Stimulated activated CD8-positive, alpha-beta memory T cell treated with anti-CD3 and anti-CD28 coated beads, Interleukin-7, amount 100 ng/mL, for 1 hour (primary cell): ENCODE measurements at places on chromosomes 12 and 14.

- no peak for DNase-seq
Measured at GRCh38 chr12:122206111-122206881, 2.8 kb downstream of the B3GNT4 start.

- peak; percentile 72 for DNase-seq
Measured at GRCh38 chr14:49767571-49768300, at the start of gene KLHDC2. KLHDC2 (plus strand) TSS chr14:49768153; CDS start chr14:49768469, 316 bp downstream.

DNA sequence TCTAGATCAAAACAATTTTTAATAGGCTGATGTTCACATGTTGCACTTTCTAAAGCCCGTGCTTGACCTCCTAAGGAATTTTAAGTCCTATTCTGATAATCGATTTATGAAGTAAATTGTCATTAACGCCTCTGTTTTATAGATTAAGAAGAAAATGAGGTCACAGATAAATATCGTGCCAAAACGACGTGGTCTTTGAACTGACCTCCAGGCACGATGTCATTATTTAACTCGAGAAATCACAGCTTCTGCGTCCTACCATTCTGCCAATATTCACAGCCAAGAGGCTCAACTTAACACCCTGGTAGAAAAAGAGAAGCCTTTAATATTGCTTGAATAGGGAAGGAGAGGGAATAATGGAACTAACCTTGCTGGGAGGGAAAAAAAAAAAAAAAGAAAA lies 888 bp upstream of the EEA1 start:
- DNase-seq = no peak

DNA sequence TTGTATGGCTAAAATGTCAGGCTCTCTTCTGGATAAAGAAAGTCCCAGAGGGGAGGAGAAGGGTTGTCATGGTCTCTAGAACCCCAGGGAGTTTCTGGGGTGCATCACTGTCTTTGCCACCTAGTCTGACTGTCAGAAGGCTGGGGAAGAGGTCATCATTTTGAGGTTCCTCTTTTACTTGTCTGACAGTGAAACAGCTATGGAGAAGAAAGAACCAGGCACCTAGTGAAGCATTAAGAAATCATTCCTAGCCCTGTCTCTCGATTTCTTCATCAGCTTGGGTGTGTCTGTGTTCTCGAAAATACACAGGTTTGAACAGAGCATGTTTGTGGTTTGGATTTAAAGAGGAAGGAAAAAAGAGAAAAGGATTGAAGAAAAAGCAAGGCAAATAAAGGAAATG lies 158.7 kb upstream of the LRIG3 start:
- no peak for DNase-seq

DNA sequence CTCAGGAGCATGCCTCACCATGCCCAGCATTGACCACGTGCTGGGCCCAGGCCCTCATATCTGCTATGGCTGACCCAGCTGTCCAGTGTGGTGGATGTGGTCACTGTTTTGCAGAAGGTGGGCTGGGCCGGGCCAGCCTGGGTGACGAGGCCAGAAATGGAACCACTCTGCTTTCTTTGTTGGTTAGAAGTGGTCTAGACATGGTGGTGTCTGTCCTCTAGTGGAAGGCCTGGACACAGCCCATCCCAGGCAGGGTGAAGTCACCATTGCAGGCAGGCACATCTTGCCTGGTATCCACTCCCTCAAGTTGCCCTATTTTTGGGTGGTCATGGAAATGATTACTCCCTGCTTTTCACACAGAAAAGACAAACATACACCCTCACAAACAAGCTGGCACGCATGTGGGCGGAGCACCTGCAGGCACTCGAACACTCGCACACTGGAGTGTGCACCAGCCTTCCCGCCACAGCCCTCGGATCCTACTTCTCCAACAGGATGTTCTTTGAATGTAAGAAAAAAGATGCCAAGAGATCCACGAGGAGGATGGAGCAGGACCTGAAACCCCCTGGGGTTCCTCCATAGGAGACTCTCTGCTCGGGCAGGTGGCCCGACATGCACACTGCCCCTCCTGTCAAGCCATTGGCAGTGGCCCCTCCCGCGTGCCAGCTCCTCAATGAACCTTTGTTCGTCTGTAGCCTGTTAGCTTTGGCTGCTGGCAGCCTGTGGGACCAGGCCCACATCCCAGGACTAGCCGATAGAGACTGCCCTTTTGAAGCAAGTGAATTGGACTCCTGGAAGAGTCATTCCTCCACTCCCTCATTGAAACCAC lies 38.4 kb downstream of the MLXIP start:
- DNase-seq = no peak

DNA sequence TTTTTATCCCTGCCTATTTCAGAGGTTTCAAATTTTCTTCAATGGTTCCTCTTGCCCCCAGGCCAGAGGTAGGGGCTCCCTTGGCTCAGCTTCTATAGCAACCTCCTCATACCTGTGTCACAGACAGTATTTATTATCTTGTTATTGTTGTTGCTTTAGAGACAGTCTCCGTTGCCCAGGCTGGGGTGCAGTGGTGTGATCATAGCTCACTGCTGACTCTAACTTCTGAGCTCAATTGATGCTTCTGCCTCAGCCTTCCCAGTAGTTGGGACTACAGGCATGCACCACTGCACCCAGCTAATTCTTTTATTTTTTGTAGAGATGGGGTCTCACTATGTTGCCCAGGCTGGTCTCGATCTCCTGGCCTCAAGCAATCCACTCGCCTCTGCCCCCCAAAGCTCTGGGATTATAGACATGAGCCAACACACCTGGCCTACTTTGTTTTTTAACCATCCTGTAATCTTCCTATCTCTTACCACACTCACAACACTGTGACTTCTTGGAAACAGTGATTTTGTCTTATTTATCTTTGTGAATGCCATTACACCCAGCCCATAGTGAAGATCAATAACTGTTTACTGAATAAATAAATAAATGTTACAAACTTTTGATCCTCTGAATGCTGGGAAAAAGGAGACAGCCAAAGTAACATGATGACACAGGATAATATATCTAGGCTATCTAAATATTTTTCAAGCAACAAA lies 95.9 kb downstream of the PHLDA1 start:
- DNase-seq = no peak

DNA sequence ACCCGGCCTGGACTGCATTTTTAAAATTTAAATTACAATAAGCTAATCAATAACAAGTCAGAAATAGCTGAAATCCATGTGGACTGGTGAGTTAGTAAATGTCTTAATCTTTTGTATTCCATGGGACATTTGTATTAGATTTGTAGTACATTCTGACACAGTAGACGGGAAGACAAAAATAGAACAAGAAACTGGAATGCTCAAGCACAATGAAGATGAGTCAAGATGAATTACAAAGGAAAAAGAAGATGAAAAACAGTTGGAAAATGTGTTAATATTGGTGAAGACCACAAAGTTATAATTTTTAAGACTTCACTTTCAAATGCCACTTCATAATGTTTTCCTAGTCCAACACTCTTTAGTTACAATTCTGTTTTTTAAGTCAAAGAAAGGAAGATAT lies 97.8 kb upstream of the FERMT2 start:
- no peak for DNase-seq

DNA sequence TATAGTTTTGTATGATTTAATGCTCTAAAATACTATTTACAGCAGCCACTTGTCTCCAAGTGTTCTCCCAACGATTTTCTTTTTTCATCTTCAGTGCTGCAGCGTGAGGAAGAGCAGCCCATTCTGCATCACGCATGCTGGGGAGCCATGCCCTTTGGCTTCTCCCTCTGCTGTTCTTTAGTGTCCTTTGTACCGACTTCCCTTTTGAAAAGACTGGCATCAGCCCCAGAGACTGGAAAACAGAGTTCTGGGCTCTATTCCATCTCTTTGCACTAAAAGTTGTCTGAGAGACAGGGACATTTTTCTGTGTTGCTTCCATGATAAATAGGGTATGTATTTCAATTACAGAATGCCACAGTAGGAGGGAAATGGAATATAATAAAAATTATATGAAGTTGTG lies 105.1 kb downstream of the RERG start:
- no peak for DNase-seq

DNA sequence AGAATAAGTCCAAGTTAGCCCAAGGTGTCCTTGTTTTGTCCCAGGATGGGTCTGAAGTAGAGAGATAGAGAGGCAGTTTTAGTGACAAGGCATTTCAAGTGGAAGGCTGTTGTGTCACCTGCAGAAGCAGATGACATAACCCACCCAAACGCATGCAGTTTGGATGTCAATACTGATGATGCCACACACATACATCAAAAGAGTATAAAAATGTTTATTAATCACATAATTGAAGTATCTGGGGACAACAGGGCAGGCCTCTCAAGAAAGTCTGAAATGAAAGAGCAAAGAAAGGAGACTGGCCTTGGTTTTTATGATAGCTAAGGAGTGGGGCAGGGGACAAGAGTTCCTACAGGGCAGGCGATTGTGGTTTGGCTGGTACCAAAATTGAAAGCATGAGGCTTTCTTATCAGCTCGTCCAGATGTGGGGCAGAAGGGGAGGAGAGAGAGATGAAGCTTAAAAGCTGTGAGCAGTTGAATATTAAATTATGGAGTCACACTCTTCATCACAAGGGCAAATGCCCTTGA lies 78.4 kb upstream of the TSPAN8 start:
- DNase-seq = no peak

DNA sequence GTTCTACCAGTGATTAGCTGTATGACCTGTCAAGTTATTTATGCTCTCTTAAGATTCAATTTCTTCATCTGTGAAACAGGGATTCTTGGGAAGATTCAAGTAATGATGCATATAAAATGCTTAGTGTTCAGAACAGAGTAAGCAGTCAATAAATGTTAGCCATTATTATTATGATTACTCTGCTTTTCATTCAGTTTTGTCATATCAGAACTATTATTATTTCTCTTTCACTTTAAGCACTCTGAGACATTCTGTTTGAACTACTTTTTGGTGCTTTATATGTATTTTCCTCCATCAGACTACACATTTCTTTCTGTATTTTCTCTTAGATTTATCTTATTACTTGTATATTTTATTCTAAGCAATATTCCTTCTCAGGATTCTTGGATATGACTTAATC lies 81.2 kb downstream of the CFAP54 start:
- DNase-seq = no peak

- DNase-seq = no peak
Measured at GRCh38 chr14:78345131-78345744, 175.1 kb downstream of the NRXN3 start.

DNA sequence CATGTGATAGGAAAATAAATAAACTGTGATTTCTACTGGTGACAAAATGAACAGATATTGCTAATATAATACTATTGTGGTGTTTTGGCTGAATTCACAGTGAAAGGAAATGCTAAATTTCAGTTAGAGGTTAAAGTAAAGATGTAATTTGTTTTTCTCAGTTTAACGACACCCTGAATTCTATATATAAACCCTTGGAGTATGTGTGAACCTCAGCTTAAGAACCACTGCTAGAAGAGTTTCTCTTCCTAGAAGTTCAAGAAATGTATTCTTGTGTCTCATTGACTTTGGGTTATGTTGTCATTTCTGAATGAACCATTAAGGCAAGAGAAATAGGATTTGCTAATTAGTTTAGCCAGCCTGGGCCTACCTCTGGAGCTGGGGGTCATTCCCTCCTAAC lies 8.2 kb downstream of the FBXO34 start:
- DNase-seq = no peak

DNA sequence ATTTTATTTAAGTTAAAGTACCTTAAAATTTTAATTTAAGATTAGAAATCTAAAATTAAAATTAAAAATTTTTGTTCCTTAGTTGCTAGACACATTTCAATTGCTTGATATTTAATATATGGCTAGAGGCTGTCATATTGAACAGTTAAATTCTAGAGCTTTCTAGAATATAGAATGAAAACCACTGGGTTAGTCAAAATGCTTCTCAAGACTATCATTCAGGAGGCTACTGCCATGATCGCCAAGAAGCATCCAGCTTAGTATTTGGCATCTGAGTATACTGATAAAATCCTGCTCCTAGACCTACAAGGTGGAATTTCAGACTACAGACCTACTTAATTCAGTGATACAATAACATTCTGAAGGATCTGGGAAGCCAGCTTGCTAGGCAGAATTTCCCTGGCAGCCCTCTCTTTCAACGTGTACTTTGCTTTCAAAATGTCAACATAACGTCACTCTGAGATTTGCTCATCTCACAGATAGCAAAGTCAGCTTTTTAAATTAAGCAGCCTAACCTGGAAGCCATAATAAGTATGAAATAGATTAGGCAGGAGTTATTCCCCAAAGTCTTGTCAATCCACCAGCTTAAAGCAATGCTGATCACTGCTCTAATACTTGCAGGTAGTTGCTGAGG lies 525.8 kb downstream of the FSCB start:
- DNase-seq = no peak

- no peak for DNase-seq
Measured at GRCh38 chr14:93067088-93067487, 48.6 kb downstream of the ITPK1 start.

DNA sequence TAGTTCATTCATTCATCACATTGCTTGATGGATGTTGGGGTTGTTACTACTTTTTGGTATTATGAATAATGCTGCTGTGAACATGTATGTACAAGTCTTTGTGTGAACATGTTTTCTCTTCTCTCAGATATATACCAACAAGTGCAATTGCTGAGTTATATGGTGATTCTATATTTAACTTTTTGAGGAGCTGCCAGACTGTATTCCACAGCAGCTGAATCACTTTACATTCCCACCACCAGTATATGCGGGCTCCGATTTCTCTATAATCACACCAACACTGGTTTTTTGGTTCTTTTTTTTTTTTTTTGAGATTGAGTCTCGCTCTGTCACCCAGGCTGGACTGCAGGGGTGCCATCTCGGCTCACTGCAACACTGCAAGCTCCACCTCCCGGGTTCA lies 22.2 kb upstream of the PLEKHG6 start:
- no peak for DNase-seq

DNA sequence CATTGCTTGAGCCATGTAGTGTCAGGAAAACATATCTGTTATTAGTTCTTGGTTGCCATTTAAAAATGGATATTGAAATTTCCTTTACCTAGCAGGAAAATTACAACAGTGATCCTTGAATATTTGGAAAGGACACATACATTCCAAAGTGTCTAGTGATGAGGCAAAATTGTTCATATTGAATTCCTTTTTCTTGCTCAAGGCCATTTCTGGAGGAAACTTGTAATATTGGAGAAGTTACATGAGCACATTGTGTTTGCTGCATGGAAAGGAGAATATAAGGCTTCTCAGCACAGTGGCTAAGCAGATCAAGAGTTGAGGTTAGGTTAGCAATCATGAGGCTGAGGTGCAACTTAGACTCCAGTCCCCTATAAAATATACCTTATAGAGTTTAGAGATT lies 121.9 kb downstream of the PDE3A start:
- DNase-seq = no peak

DNA sequence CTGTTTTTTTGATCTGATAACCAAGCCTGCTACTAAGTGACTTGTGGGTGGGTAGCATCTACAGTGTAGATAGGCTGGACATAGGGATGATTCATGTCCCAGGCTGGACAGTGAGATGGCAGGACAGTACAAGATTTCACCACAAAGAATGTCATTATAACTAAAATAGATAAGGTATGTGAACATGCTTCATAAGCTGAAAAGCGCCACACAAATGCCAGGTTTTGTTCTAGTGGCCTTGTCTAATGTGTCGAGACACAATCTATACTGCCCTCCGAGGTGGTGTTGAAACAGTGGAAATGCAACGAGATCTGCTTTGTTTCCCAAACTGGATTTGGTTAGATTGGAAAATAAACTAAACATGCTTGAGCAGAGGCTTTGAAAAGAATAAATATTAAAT lies 4.4 kb downstream of the LGALS3 start:
- DNase-seq = no peak

- no peak for DNase-seq
Measured at GRCh38 chr14:90785471-90785870, 30.8 kb downstream of the TTC7B start.

- DNase-seq = no peak
Measured at GRCh38 chr12:67794161-67794560, 145.6 kb downstream of the DYRK2 start.

- DNase-seq = no peak
Measured at GRCh38 chr14:33762161-33762851, 188.6 kb downstream of the EGLN3 start.

- DNase-seq = no peak
Measured at GRCh38 chr14:104221071-104221625, 82.8 kb downstream of the KIF26A start.
